Omental fat pad (tissue), 4 donors: ENCODE measurements at places on chromosomes 7 and 10. TPM values are rescaled to one million over a fixed set of nuclear protein-coding genes. Genes with fewer than 3 reads are reported as not detected.

DNA sequence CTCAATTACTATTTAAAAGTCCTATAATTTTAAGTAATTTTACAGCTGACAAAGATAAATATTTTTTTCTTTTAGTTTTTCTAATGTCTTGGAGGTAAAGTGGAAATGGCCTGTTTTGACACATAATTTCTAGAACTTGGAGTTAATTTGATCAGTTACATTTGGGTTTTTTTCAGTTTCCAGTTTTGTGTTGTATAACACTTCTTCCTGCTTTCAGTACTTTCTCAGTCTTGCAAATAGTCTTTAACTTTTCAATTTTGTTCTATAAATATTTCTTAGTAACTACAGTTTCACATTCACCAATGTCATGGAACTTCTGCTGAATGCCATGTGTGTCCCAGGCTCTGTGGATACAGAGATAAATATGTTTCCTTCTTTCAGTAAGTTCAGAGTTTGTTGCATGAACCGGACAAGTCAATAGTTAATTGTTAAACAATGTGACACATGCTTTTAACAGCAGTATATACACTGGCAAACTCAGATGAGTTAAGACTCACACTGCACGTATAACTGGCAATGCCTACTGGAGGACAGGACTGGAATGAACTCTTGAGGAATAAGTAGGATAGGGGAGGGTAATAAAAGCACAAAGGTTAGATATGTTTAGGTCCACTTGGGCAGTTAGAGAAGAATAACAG, 4.6 kb downstream of the SHOC2 start:
- DNase-seq = no peak

- DNase-seq = no peak
Measured at GRCh38 chr7:101589976-101590662, 39.0 kb downstream of the MYL10 start.

Gene PON3
- 2.9 TPM for total RNA-seq

- DNase-seq = no peak
Measured at GRCh38 chr10:110700947-110701616, 56.9 kb downstream of the RBM20 start.

Gene RTKN2
- total RNA-seq = 0.09 TPM

- DNase-seq = no peak
Measured at GRCh38 chr10:969473-970150, 18.6 kb upstream of the GTPBP4 start.

Gene STMP1
- total RNA-seq = 26.8 TPM

Gene COA1
- 57.4 TPM for total RNA-seq

DNA sequence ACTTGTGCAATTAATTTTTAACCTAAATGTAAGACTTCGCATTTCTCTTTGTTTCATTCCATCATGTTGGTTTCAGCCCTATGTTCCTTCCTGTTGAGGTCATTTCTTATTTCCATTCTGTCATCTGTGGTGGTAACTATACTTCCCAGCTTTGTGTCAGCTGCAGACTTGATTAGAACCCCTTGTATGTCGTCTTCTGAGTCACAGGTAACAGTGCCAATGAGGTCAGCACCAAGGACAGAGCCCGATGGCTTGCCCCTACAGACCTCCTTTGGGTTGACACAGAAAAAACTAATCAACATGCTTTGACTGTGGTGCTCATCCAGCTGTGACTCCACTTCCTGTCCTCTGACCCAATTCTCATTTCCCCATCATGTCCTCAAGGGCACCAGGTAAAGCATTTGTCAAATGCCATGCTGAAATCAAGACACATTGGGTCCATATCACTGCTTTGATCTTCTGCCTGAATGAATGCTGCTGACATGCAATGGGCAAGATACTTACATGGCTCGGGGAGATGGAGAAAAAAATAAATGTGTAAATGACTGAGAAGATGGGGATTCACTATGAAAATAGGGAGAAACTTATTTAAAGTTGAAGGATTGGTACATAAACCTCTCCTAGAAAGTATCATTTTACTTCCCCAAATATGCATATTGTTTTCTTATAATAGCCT, 25.6 kb upstream of the CRTAC1 start:
- no peak for DNase-seq

DNA sequence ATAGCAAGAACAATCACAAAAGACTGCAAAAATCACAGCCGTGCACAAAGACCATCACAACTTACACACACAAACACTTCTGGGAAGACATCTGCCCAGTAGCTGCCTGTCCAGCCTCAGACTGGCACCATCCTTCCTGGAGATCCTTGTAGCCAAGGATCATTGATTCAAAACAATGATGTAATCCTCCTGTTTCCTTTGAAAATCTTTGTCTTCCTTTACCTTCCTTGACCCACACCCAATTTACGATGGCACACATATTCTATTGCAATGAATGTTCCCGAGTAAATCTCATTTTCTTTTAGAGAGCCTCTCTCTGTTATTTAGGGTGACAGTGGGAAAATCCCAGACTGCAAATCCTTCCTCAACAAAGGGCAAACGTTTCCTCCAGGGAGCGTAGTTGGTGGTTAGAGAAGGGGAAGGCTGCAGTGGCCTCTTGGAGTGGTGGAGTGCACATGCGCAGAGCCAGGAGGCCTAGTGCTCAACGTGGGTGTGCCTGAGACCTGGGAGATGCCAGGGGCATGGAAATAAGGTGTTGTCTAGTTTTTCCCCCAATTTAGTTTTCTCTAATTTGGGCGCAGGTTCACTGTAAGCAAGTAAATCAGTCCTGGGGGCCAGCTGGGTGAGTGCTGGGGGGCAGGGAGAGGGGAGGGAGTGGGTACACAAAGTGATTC, 3.1 kb upstream of the INPP5A start:
- DNase-seq = no peak

GRCh38 chr10:43880160-43880559, 231.5 kb upstream of the ZNF32 start:
- no peak for DNase-seq

Gene IQUB
- not detected for total RNA-seq

GRCh38 chr10:100229819-100230422, 525 bp upstream of the CHUK start:
- DNase-seq = no peak

DNA sequence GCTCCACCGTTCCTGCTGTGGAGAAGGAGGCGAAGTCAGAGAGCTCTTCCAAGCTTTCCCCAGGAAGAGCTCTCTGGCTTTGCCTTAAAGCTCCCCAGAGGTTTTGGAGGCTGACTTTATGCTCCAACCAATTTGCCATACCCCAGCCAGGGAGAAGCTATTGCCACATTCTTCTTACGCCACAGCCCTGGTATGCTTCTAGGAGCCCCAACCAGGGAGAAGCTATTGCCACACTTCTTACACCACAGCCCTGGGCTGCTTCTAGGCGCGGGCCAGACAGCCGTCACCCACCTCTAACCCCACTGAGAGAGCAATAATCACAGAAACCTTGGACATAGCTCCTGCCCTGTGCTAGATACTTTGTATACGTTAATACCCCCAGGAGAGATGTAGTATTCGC, 951 bp downstream of the ELOVL3 start:
- no peak for DNase-seq

DNA sequence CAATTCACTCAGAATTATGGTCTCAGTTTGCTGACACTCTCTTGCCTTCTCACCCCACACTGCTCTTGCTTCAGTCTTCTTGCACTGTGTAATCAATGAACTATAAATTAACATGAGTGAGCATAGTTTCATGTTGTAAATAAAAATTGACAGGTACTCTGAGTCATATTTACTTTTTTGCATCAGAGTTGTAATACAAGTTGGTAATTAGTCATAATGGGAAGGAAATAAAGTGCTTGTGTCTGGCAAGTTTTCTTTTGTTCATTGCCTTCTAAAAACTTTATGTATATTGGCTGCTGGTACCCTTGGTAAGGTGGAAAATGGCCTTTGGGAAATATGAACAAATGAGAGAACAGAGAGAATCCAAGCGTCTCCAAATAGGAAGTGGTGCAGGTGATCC, 169.3 kb upstream of the MAGI2 start:
- no peak for DNase-seq

Gene RBM20
- total RNA-seq = 0.24 TPM

DNA sequence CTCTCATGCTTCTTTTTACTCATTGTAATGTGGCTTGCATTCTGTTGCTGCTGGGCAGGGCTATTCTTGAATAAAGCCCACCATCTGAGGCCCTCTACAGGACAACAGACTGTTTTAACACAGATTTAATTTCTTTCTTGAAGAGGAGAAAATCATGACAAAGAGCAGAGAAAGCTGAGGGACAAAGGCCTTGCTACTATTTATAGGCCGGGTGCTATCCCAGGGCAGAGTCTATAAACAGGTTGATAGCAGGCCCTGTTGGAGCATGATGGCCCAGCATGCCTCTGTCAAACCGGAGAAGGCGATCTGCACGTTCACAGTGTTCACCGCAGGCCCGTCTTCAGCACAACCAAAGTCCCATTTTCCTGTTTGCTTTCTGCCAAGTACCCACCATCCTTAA, 3.0 kb downstream of the VIPR2 start:
- DNase-seq = no peak

DNA sequence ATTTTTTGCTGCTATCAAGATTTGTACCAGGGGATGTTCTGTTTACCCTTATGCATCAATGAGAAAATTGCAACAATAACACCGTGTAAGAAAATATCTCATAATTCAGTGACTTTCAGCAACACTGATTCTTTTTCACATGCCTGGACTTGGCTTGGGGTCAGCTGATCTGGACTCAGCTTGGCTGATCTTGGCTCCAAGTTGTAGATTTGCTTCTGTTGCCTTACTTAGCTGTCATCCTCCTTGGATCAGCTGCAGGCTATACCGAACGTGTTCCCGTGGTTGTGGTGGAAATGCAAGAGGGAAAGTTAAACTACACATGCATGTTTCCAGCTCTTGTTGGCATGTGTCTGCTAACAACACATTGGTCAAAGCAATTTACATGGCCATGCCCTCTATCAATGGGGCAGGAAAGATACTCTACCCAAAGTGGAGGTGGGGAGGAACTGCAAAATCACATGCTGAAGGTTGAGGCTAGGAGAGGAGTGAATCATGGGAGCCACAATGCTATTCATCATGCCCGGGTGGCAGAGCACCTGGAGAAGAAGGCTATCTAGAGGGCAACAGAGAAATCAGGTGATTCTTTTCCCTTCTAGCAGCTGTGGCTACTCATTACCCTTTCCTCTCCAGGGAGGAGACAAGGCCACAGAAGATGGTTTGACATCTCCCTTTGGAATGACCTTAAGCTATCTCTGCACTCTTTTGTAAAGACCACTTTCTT, 1276.3 kb upstream of the AUTS2 start:
- no peak for DNase-seq

DNA sequence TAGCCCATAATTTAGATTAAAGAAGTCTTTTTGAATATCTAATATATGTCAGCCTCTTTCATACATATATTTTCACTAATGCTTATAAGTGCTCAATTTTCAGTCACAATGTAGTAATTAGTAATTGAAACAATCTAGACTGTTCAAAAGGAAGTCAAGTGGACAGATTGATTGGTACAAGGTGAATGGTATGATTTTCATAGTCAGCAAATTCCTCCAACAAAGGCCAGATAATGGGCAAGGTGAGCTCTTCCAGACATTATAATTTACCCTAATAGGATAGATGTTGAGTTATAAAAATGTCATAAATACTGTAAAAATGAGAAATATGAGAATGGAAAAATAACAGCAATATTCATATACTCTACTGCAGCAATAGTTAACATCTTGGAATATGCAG, 44.4 kb upstream of the OPN4 start:
- DNase-seq = no peak

DNA sequence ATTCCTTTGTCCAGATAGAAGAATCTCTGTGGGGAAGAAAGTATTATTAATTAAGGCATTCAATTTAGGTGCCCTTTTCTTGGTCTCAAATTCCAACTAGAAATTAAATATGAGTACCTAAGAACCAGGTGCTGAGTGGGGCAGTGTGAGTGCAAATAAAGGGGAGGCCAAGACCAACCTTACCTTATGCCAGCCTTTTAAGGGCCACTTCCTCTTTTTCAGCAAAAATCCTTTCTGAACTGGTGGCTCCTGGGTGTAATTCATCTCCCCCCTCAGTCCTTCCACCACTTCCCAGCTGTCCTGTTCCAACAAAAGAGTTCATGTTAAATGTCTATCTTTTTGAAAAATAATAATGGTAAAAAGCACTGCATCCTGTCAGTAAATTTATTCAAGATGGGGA, 108.2 kb downstream of the OSBPL3 start:
- no peak for DNase-seq

Gene PHKG1
- 1.4 TPM for total RNA-seq

Gene TYSND1
- 12.3 TPM for total RNA-seq

Gene ZNF853
- total RNA-seq = 4.1 TPM

- no peak for DNase-seq
Measured at GRCh38 chr10:5915451-5915850, 25.4 kb downstream of the FBH1 start.

Gene SFXN3
- 54.8 TPM for total RNA-seq

Gene HTR7
- total RNA-seq = 2.0 TPM

Gene AKR1C4
- not detected for total RNA-seq

DNA sequence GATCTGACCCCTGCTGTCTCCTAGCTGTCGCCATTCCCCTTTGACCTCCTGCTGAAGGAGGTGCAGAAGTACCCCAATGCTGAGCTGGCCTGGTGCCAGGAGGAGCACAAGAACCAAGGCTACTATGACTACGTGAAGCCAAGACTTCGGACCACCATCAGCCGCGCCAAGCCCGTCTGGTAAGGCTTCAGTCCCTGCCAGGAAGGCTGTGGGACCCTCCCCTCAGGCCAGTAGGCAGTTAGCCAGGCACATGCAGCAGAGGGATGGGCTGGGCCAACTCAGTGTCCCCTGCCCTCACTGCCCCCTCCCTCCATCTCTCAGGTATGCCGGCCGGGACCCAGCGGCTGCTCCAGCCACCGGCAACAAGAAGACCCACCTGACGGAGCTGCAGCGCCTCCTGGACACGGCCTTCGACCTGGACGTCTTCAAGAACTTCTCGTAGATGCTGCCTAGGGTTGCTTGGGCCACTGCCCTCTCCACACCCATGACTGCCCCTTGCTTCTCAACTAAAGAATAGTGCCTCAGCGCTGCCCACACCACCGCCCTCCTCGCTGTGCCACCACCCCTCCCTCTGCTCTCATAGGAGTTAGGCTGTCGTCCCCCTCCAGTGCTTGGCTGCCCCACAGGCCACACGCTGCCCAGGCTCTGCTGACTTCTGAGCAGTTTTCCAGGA, 41.0 kb upstream of the ZMIZ2 start:
- no peak for DNase-seq

Gene LIPK
- total RNA-seq = not detected

DNA sequence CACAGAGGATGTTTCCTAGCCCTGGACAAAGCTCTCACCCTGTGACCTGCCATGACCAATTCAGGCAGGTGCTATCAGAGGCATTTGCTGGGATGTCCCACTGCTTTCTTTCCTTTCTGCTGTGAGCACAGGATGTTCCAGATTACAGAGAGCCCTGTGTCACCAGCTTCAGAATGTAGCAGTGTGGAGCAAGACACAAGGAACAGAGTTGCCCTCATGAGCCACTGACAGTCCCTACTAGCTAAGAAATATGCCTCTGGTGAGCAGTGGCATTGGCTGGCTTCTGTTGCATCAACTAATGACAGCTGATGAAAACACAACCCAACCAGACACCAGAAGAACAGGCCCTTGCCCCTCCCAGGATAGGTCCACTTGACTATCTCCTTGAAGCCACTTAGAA, 337.2 kb downstream of the TNS3 start:
- DNase-seq = no peak

Gene ABCC2
- total RNA-seq = 9.1 TPM

GRCh38 chr10:86536294-86536861, 14.8 kb upstream of the WAPL start:
- no peak for DNase-seq

GRCh38 chr7:2023877-2024566, 208.7 kb downstream of the MAD1L1 start:
- no peak for DNase-seq

Gene RAMP3
- 24.6 TPM for total RNA-seq

- no peak for DNase-seq
Measured at GRCh38 chr10:71005337-71006305, 117.3 kb upstream of the PCBD1 start.
